ENCODE measurements at places on chromosomes 3 and 15.

DNA sequence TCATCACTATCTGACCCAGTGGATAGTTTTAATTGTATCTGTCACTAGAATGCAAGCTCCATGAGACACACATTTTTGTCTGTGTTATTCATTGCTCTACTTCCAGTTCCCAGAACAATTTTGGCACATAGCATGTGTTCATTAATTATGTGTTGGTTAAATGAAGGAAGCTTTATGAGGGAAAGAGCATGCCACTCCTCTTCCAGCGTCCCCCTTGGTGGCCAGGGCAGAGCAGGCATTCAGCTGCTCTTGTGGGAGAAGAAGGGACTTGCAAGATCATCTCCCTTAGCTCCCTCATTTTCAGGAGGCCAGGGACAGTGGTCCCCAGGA, 489 bp upstream of the GALNT15 start:
- DNase-seq = no peak

- no peak for DNase-seq
Observed at GRCh38 chr15:94677202-94677790, 445.9 kb downstream of the MCTP2 start.

DNA sequence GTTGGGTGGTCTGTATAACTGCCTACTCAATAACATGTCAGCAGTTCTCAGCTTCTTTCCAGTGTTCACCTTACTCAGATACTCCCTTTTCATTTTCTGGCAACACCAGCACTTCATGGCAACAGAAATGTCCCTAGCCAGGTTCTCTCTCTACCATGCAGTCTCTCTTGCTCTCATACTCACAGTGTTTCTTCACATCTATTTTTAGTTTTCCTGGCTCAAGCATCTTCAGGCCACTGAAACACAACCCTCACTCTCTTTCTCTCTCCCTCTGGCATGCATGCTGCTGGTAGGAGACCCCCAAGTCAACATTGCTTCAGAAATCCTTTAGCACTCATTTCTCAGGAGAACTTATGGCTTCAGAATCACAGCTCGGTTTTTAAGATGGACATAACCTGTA, at the start of gene CAPN3:
Gene CAPN3, plus strand, starts transcription at position 253 of the 400 bp plus-strand sequence. CDS start 305 bp downstream, outside the sequence.
- no peak for DNase-seq

DNA sequence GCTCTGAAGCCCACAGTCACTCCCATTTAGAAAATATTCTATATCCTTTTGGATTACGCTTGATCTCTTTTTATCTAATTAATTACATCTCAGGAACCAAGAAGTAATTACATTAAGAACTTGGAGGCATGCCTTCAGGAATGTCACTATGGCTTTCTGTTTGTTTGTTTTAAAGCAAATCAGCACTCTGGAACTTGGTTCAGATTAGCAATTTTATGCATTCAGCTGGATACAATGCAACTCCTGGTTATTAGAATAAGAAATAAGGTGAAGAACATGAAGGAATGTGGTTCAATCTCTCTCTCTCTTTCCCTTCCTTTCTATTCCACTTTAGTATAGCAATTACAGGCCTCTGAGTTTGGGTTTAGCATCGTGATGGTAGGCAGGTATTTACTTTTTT, 235.8 kb downstream of the FHIT start:
- DNase-seq = no peak

GRCh38 chr3:149977386-149977785, 6.7 kb upstream of the PFN2 start:
- no peak for DNase-seq

GRCh38 chr3:12568747-12569146, 11.9 kb downstream of the MKRN2 start:
- no peak for DNase-seq

DNA sequence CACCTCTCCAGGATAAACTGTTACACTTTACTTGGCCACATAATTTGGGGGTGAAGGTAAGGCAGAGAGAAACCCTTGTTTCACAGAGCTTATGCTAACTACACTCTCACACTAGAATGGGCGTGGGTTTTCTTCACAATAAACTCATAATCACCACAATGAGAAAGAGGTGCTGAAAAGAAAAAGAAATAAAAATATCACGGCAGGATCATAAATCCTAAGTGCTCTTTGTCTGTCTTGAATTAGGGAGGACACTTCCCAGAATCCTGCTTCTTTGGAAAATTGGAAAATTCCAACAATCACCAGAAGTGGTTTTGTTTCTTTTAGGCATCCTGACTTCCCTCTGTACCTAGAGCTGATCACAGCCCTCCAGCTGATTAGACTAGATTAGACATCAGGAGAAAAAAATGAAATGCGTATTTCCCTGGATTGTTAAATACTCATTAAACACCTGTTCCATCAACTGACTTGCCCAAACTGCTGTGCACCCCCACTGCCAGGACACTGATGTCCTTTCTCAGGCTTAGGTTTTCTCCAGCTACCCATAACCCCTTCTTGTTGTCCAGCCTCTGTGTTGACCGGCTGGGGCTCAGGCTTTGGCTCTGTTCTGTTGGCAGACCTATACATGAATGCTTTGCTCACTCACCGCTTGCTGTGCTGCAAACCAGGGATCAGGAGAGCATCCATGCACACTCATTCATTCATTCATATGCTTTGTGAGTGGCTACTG, 41.6 kb upstream of the ACKR4 start:
- no peak for DNase-seq

DNA sequence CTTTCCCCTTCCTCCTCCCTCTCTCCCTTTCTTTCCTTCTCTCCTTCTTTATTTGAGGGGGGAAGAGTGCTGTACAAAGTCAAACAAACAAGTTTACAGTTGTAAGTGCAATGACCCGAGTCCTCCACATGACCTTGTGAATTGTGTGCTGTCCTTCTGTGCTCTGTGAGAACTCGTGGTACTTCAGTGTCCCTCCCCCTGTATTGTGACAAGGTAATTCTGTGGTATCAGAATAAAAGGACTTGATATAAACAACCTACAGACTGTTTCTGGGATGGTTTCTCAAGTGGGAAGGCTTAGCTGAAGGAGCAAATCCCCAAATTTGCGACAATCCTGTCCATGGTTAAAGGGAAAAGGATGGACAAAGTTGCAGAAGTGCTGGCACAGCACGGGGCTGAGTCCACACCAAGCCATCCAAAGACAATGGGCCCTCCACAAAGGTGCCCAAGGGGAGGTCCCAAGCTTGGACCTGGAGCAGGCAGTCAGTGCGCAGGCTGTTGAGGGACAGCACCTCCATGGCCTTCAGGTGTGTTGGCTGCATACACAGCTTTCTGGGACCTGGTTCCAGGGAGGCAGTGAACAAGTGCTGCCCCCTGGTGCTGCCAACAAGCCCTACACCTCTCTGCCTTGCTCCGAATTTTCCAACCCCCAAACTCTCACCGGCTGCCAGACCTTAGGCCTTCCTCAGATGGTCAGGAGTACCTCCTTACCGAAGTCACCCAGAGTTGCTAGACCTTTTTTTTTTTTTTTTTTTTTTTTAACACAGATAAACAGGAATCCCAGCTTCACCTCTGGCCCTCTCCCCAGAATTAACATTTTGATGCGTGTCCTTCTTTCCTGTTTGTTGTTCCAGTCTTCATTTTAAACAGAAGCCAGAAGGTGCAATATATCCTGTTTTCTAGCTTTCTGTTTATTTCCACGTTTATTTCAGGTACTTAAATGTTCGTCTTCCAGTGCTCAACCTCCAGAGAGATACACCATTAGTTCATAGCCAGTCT, 2.6 kb upstream of the APEH start:
- DNase-seq = peak; percentile 71

GRCh38 chr3:159356606-159357005, 554.8 kb downstream of the MFSD1 start:
- DNase-seq = no peak

DNA sequence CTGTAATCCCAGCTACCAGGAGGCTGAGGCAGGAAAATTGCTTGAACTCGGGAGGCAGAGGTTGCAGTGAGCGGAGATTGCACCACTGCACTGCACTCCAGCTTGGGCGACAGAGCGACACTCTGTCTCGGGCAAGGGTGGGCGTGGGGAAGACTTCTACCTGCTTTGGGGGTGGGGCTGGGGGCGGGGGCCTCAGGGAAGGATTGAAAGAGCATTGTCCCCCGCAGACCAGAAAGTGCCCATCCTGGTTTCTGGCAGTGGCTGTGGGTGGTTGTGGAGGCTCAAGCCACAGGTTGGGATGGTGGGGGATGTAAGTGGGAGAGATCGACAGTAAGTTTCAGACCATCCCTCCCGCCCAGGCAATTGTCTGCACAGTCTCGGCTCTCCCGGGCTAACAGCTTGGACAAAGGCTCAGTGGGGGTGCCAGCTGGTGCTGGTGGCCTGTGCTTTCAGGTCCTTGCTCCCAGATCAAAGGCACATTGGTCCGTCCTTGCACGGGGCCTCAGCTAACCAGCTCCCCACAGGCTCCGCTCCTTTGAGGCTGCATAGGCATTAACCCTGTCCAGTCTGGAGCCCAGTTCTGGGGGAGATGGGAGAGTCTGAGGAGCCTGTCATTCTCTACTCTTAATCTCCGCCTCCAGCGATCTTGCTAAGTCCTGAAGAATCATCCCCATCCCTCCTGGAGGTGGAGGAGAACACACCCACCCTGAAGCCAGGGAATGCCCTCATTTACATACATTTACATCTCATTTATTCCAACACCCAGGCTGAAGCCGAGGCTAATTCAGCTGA, 8.6 kb downstream of the SCN5A start:
- no peak for DNase-seq

- no peak for DNase-seq
Observed at GRCh38 chr3:185940951-185941350, 3.1 kb upstream of the TRA2B start.

DNA sequence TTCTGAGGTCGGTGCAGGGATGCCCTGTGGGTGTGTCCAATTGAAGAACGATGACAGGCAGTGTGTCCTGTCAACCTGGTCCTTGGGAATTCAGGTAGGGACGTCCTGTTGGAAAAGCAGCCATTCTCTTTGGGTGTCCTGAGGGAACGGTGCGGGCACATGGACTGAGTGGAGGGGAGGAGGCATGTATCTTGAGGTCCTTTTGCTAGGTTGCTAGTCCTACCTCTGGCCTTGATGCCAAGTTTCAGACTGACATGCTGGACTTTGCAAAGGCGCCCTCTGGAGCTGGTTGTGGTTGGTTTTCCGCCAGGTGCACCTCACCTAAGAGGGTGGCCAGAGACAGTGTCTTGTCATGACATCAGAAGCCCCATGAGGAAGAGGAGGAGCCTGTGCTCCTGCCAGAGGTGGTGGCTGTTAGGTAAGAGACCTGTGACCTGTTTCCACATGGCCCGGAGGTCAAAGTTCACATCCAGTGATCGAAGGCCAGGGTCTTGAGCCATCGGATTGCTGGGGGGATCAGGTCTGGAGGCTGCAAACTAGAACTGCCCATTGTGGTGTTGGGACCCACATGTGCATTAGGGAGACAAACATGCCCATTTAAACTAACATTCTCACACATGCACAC, 106.3 kb downstream of the SNRPN start:
- no peak for DNase-seq

GRCh38 chr3:123791898-123792297, 92.2 kb downstream of the MYLK start:
- no peak for DNase-seq

DNA sequence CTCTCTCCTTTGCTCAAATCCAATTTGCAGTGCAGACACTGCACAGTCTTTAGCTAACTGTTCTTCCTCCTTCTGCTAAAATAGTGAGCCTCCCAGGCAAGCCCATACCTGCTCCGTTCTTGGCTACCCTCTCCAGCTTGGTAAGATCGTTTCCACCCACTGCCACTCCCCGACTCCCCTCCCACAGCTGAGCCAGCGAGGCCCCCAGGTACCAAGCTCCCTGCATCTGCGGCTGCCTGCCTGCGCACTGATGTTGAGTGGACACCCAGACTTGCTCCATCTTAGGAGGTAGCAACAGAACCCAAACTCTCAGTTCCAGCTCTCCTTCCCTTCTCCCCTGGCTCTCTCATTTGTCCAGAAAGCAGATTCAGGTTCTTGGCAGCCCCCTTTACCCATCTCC, 7.9 kb upstream of the TNK2 start:
- peak; percentile 6 for DNase-seq

DNA sequence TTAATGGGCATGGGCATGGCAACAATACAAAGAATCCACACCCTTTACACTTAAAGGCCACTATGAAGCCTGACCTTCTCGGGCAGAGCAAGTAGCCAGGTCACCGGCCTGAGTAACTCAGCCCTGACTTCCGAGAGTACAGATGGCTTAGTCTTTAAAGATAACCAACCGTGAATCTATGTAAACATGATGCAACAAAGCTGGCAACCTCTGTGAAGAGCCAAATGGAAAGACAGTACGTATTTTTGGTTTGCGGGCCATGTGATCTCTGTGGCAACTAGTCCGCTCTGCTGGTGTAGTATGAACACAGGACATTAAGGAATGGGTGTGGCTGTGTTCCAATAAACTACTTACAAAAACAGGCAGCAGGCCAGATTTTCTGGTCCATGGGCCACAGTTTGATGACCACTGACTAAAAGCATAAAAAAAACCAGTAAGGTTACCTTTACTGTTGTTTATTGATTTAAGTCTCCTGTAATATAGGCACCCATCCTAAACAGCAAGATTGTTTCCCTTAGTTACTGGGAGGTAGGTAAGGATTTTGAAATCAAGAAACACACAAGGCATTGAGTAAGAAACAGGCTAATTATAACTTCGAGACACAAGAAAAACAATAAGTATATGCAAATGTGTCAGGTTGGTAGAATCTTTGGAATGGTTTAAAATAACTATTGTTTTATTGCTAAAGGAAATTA, 14.5 kb downstream of the RIOX2 start:
- no peak for DNase-seq

DNA sequence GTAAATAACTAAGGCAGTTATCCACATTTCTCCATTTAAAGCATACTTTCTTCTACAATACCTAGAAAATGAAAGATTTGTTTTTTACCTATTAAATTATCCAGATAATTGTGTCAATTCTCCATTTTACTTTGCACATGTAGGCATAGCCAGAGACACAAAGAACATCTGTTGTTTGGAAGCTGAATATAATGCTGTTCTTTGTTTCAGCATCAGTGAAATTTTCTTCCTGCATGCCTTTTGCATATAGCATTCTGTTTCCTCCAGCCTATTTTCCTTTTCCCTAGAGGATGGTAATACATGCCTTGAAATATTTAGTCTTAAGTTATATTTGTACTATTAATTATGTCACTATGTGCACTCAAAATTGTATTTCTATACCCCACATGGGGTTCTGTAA, 233.7 kb downstream of the CNTN6 start:
- no peak for DNase-seq

DNA sequence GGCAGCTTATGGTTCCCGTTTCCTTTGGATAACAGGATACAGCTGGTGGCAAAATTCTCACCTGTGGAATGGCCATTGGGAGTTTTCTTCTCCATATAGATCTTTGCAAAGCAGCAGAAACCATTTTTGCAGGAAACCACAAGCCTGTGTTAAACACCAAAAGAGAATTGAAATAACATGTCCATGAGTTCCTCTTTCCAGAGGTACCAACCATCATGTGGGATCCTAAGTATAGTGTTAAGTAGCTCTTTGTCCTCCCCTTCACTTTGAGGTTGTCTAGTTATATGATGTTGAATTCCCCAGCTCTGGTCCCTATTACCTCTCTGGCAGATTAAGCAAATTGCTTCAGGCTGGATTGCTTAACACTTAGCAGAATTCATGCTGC, 94.9 kb downstream of the AKAP13 start:
- no peak for DNase-seq

GRCh38 chr3:162391301-162391700, 894.7 kb downstream of the OTOL1 start:
- DNase-seq = no peak

- no peak for DNase-seq
Observed at GRCh38 chr3:150225986-150226385, 182.1 kb upstream of the TSC22D2 start.

GRCh38 chr3:65992106-65992505, 46.6 kb downstream of the MAGI1 start:
- DNase-seq = no peak

GRCh38 chr15:93831641-93832040, 399.7 kb upstream of the MCTP2 start:
- DNase-seq = no peak

Data from stimulated activated naive CD8-positive, alpha-beta T cell treated with anti-CD3 and anti-CD28 coated beads, Interleukin-15, amount 100 ng/mL, for 72 hours (primary cell).